ENCODE measurements at places on chromosomes 6 and 20.
A peak's percentile ranks its signal among the peaks of the same experiment; 100 is the strongest.

- DNase-seq = no peak
Measured at GRCh38 chr6:148497717-148498116, 155.1 kb downstream of the SASH1 start.

DNA sequence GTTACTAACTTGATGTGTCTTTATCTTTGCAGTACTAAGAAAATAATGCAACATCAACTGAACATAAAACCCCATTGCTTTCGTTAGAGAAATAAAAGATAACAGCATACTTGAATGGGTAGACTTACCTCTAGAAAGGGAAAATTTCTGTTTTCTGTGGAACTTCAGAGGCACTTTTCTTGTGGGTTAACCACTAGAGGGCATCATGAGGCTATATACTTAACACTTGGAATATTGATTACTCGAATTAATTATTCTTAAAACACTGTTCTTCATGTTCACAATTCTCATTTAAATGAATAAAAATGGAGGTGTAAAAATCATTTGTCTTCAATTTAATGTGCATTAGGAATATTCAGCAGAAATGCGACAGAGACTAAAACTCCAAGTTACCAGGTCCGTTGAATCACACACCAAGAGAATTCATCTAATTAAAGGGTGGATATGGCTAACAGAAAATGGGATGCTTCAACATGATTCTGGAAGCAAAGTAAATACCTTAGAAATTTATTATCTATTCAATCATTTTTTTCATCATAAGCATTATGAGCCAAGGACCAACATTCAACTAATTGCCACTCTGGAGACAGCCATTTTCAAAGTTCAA is 330.8 kb upstream of the PREP start:
- DNase-seq = no peak

DNA sequence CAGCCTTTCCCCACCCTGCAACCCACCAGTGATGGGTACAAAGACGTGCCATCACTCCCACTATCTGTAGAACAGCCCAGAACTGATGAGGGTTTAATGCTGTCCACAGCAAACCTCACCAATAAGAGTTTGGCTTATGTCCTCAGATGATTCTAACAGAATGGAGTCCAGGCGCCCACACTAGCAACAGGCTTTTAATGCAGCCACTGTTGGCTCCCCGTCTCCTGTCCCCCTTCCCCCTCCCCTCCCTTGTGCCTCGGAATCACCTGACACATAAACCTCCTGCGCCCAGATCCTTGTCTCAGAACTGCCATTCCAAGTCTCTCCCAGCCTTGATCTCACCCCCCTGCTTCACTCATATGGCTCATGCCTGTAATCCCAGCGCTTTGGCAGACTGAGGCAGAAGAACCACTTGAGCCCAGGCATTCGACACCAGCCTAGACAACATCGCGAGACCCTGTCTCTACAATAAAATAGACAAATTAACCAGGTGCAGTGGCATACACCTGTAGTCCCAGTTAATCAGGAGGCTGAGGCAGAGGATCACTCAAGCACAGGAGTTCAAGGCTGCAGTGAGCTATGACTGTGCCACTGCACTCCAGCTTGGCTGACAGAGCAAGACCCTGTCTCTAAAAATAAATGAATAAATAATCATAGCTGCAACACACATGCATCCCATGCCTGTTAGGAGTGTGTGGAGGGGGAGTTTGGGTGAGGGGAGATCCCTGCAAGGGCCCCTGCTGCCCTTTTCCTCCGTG is 85.6 kb downstream of the SNX5 start:
- no peak for DNase-seq

GRCh38 chr6:20700375-20700774 is 166.1 kb downstream of the CDKAL1 start:
- DNase-seq = no peak

DNA sequence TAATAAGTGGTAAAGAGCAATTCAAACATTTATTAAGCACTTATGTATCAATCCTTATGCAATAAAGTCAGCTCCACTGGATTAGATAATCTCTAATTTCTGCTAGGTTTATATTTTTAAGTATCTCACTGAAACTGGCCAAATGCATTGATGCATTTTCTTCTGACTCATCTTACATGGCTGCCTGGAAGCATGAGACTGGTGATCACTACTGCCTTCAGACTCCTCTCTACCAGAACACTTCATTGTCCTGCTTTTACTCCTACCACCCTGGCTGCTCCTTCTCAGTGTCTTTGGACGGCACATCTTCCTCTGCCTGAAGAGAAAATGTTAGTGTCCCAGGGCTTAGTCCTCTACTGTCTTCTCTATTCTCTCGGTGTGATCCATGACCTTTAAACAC is 7.4 kb downstream of the CEP85L start:
- no peak for DNase-seq

DNA sequence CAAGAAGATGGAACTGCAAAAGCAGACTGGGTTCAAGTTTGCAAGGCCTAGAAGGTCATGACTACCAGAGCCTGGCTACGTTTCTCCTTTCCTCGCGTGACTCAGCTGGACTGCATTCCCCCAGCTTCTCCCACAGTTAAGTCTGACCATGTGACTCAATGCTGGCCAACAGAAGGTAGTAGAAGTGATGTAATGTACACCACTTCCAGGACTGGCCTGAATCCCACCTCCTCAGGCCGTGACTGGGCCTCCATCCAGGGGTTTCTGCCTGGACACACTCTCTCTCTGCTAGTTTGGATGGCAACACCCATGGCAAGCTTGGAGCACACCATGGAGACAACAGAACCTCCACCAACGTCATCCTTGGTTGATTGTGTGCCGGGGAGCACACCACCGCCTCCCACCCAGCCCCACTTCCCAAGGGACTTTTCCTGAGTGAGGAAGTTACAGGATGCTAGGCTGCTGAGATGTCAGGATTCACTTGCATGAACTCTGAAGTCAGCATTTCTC is 112.0 kb upstream of the CDYL start:
- DNase-seq = no peak

GRCh38 chr6:133306931-133307330 is 65.8 kb downstream of the EYA4 start:
- DNase-seq = no peak

GRCh38 chr6:113292646-113293422 is 564.3 kb upstream of the MARCKS start:
- DNase-seq = no peak

- DNase-seq = no peak
Measured at GRCh38 chr6:48747471-48747870, 636.5 kb upstream of the PTCHD4 start.

DNA sequence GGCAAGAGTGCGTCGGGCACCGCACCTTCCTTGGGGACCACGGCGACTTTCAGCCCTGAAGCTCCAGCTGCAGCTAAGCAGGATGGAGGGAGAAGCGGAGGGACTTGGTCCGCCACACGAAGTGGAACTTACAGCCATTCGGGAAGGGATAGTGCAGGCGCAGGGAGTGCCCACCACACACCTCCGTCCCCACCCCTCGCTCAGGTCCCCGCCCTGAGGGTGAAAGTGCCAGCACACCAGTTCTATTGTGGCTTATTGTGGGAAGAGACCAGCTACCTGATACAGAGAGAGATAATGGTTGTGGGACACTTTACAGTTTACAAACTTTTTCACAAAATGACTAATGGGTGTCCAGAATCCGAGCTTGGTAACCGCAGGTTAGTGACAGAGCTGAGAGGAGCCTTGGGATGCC is 76.1 kb downstream of the IRF4 start:
- no peak for DNase-seq

DNA sequence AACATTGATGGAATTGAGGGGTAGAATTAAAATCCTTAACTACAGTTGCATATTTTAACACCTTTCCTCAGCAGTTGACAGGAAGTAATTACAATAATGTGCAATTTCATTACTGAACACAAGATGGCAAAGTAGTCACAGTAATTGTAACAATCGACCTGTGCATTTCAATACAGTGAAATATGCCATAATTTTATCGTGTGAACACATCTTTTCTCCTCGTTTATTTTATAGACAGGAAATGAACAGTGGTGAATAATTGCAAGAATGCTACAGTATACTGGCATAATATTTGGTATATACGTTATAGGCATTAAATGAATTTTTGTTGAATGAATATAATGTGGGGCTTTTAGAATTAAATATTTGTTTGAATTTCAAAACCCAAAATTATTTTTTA is 25.0 kb downstream of the CYB5R4 start:
- peak; percentile 56 for DNase-seq

- no peak for DNase-seq
Measured at GRCh38 chr6:10402648-10403311, 12.1 kb downstream of the TFAP2A start.

DNA sequence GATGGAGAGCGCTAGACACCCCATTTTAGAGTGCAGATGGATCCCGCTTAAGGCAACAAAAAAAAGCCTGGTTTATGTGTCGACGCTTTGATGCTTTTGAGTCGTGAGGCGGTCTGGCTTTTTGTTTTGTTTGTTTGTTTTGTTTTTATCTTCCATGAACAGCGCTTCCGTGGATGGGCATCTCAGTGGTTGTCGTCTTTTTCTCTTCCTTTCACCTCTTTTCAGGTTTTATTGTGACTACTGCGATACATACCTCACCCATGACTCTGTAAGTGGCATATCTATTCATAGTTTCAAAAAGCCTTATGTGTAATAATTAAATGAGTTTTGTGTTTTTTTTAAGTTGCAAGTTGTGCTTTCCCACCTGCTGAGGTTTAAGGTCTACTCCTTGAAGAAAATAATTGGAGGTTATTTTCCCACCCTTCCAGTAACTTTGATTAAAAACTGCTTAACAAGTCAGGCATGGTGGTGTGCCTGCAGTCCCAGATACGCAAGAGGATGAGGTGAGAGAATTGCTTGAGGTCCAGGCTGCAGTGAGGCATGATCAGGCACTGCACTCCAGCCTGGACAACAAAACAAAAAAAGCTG is 476 bp downstream of the SNRPC start:
- DNase-seq = no peak

- no peak for DNase-seq
Measured at GRCh38 chr6:4348462-4349112, 213.2 kb upstream of the ECI2 start.

GRCh38 chr20:1247689-1248088 is 18.4 kb upstream of the SNPH start:
- DNase-seq = no peak

Measured in hematopoietic multipotent progenitor cell treated with erythropoietin and hydrocortisone succinate and interleukin-3 and kit ligand, for 17 days (in vitro differentiated cells).